ENCODE measurements at places on chromosomes 7 and 10. TPM values are rescaled to one million over a fixed set of nuclear protein-coding genes. Genes with fewer than 3 reads are reported as not detected.

The PLCE1 gene
- total RNA-seq = 4.6 TPM

The GATA3 gene
- total RNA-seq = 1.1 TPM

The CLRN3 gene
- not detected for total RNA-seq

The RBM33 gene
- total RNA-seq = 37.8 TPM

The CARD11 gene
- total RNA-seq = 0.37 TPM

The C10orf120 gene
- not detected for total RNA-seq

The CDHR1 gene
- total RNA-seq = 0.32 TPM

The DMTF1 gene
- 24.4 TPM for total RNA-seq

The TUBB8 gene
- not detected for total RNA-seq

DNA sequence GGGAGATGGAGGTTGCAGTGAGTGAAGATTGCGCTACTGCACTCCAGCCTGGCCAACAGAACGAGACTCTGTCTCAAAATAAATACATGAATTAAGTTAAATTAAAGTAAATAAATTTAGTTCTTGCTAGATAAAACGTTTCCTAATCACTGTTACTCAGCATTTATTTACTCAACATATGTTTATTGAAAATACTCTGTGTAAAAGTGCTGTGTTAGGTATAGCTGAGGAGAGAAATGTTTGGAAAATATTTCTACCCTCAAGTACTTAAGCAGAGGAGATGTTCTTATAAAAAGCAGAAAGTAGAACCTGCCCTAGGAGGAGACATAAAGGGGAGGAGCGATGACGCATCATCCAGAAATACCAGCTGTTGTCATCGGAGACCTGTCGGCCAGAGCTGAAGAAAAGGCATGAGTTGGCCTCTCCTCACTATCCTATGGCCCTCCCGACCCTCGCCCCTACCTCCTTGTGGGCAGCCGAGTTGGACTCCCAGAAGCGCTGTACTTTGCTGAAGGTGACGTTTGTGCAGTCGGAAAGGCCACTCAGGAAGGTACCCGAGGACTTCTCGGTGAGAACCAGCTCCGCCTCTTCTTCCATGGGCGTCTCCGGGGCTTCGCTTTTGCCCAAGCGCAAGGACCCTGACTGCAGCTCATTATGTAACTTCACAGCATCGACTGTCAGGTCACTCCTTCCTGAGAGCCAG lies 1.1 kb downstream of the RRP12 start:
- no peak for DNase-seq

DNA sequence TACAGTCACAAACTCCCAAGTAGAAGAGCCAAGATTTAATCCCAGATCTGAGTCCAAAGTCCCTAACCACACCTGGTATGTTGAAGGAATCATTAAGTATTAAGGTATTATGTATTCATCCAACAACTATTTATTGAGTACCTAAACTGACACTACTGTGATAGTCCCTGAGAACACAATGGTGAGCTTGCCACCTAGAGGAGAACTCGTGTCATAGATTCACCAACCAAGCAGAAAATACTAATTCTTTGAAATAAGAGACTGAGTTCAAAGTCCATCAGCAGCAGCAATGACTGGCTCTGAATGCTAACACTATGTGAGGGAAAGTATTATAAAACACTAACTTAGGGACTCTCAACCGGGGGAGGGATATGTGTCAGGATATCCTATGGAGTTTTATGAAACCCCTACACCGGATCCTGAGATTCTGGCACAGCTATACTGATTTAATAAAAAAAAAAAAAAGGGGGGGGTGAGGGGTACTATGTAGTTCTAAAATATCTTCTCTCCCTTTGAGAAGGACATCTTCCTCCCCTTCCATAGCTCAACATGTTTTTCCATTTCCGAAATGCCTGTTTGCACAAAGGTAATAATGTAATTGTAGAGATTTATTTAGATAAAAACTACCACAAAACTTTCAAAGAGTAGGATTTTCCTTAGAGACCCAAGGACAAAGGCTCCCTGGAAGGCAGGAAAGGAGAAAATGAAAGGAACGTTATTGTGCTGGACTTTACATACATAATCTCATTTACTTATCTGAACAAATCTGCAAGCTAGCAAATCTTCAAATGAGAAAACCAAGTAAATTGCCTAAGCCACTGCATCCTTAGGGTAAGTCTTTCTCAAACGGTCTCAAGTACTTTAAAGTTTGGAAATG lies 1.6 kb downstream of the NCOA4 start:
- no peak for DNase-seq

DNA sequence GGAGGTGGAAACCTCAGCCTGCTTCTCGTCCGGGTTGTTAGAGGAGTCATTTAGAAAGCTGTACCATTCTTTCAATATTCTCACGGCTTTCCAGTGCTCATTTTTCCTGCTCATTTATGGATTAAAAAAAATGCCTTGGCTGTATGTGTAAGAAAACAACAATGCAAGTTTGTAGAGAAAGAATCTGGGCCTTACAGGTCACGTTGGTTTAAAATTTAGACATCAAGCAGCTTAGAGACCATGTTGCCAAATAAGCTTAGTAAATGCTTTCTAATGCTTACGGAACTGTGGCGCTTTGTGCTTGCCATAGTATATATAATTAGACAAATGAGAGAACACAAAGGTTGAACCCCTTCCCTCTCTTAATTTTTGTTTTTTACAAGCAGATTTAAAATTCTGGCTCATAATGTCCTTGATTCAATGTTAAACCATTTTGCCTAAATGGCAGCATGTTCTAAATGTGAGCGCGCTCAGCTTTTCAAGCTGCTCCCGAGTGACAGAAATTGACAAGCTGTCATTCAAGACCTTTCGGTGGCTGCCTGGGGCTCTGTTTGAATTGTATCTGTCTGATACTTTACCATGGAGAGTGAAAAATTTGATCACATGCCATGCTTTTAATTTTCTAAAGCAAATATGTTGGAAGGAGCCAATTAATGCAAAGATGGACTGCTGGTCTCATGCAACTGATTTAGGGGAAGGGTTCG lies 1.1 kb downstream of the ARMS2 start:
- no peak for DNase-seq

- no peak for DNase-seq
Observed at GRCh38 chr7:127692200-127692599, 40.2 kb downstream of the SND1 start.

DNA sequence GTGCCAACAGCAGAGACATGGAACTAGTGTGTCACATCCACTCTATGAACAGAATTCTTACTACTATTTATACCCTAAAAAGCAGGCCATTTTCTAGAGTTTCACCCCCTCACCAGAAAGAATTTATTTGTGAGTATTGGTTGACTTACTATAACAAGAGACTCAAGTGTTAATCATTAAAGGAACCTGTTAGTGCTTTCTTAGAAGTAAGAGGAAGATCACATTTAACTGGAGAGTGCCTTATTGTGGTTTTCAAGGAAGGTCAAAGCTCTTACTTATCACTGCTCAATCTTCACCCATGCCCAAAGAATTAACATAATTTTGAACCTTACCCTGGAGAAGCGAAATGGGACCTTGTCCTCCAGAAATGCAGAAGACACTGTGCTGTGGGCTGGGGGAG lies 169.3 kb upstream of the PRSS1 start:
- DNase-seq = no peak

GRCh38 chr10:74900297-74900696 lies 73.9 kb downstream of the KAT6B start:
- no peak for DNase-seq

DNA sequence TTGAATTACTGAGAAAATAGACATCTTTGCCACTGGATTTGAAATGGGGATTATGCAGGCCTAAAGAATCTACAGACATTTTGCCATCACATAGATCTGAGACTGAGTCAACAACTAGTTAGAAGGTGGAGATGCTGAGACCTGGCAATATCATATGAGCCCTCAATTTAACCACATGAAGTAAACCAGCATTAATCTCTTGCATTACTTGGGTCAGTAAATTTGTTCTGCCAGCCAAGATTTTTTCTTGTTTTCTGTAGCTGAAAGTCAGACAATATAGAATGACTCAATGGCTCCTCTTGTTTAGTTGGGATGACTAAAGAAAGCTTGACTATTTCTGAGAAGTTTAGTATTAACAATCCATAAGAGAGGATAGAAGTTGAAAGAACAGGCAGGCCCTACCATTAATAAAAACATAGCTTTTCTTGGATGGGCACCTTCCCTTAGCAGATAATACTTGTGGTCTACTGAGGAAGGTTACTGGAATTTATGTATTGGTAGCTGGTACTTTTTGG lies 396.7 kb upstream of the SORCS1 start:
- no peak for DNase-seq

- no peak for DNase-seq
Observed at GRCh38 chr7:139232904-139233303, 1.9 kb downstream of the UBN2 start.

- no peak for DNase-seq
Observed at GRCh38 chr7:101161692-101162471, 3.5 kb downstream of the VGF start.

- DNase-seq = no peak
Observed at GRCh38 chr10:76333326-76333725, 901.9 kb downstream of the LRMDA start.

DNA sequence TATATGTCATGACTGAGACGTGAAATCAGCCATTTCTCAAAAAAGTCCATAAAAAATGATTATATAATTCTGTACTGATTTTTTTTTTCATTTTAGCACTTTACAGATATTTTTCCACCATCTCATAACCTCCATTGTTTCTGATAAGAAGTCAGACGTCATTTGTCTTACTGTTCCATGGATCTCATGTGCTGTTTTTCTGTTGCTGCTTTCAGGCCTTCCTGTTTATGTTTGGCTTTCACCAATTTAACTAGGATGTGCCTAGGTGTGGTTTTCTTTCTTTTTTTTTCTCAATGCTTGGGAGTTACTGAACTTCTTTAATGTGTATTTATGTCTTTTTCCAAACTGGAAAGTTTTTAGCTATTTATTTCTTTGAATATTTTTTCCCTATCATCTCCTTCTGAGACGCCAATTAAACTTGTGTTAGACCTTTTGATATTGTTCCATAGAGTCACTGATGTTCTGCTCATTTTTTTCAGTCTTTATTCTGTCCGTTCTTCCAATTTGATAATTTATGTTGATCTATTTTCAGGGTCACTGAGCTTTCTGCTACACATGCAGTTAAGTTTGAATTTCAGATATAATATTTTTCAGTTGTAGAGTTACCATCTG lies 43.3 kb downstream of the TAF3 start:
- DNase-seq = no peak

GRCh38 chr7:80207501-80207900 lies 72.9 kb downstream of the GNAI1 start:
- DNase-seq = no peak

GRCh38 chr7:90910136-90910535 lies 314.0 kb downstream of the CDK14 start:
- no peak for DNase-seq

Measured in left ventricle myocardium superior (tissue), 1 donor.